ENCODE measurements at places on chromosomes 16 and 17.
A peak's percentile ranks its signal among the peaks of the same experiment; 100 is the strongest.

DNA sequence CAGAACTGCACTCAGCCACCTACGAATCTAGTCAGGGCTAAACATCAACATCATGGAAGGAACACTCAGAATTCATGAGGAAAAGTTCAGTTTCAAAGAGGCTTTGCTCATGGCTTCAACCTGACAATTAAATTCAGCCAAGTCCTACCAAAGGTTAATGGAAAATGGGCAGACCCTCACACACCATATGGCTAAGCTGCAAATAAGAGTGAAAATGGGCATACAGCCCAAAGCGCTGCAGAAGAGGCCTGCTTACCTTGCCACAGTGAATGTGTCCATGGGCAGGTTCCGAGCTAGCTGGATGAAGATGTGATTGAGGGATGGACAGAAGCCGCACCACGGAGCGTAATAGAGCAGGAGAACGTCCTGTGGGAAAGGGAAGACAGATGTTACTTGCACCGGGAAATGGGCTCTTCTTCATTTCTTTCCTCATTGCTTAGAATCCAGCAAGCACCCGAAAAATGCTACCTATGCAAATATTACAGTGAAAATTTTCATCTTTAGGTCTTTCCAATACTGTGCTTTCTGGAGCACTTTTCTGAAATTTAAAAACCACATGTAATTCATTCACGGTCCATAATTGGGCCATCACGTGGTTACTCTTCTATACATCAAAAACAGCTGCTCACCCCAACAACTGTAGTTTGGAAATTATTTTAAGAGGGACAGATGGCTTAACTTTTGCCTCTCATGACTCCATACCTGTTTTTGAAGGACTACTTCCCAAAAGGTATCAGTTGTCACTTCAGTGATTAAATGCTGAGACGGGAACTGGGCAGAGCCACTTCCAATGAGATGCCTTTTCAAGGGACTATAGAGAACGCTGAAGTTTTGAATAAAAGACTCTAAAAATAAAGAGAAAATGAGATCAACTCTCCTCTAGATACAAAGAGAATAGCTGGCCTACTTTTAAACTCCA is 19.6 kb downstream of the SNN start:
- DNase-seq: no peak

DNA sequence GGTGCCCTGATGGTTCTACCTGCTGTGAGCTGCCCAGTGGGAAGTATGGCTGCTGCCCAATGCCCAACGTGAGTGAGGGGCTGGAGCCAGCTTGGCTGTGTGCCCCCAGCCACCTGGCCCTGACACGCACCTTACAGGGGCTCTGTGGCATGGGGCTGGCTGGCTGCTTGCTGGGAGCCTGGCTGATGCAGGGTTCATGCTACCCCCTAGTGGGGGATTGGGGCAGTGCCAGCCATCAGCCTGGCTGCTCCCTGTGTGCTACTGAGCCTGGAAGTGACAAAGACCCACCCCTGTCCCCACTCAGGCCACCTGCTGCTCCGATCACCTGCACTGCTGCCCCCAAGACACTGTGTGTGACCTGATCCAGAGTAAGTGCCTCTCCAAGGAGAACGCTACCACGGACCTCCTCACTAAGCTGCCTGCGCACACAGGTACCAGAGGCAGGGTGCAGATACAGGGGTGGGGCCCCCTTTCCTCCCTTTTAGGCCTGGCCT is 5.7 kb downstream of the GRN start:
- peak; percentile 66 for DNase-seq

GRCh38 chr17:80257716-80258213 is 2.9 kb upstream of the RNF213 start:
- no peak for DNase-seq

GRCh38 chr16:85420501-85421337 is 192.4 kb upstream of the GSE1 start:
- DNase-seq: peak; percentile 35

DNA sequence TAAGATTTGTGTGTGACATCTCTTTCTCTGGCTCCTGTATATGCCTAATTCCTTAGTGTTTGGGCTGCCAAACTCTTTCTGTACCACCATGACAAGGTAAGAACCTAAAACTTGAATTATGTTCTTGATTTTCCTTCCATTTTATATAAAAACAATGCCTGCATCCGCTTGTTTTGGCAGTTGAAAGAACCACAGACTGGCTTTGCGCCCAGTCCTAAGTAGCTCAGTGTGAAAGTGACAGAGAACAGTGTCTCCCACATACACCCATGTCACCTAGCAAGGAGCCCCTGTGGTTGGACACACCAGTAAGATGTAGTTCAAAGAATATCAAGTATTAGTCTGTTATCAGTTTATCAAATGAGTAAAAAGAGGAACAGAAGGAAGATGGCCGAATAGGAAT is 40.7 kb upstream of the SLC6A2 start:
- no peak for DNase-seq

DNA sequence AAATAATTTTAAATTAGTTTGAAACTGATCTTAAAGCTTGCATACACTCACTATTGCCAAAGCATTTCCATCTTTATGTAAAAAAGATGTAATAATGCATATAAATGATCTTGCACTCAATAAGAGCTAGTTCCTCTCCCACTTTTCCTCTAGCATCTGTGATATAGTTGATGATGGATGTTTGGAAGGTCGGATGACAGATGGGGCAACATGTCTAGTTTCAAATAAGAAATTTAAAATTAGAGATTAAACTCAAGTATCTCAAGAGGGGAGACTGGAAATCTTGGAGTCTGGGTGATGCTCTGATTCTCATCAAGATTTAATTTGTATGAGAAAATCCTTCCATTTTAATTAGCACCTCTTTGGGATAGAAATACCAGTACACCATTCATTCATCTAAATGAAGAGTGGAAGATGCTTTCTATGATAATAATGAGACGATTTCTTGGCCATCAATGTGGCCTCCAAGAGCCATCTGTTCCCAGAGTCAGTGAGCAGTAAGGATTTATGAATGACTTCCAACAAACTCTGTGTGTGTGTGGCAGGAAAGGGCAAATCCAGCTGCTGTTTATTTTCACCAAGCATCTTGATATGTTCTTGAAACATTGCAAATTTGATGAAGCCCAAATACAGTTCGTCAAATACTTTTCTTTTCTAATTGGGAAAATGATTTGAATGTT is 616.3 kb upstream of the CDH8 start:
- DNase-seq: no peak

- peak; percentile 83 for DNase-seq
Measured at GRCh38 chr16:68328151-68328859, 17.5 kb downstream of the PRMT7 start.

DNA sequence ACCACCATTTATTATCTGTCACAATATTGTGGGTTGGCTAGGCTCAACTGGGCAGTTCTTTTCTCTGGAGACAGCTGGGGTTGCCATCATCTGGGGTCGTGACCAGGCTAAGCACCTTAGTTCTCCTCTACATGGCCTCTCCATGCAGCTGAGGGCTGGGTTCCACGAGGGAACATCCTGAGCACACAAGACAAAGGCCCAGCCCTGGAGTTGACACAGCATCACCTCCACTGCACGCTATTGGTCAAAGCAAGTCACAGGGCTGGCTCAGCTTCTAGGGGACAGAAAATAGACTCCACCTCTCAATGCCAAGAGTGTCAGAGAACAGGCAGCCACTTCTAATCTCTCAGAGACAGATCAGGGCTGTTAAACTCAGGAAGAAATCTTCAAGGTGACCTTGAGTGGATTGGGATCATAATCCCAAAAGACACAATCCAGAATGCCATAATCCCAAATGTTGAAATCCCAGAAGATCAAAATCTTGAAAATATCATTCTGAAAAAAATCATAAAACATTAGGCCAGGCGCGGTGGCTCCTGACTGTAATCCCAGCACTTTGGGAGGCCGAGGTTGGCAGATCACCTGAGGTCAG is 13.0 kb upstream of the USP10 start:
- DNase-seq: no peak

- DNase-seq: peak; percentile 26
Measured at GRCh38 chr17:14621826-14622614, 321.1 kb downstream of the HS3ST3B1 start.

GRCh38 chr16:19114359-19115147 is 789 bp downstream of the ITPRIPL2 start:
- peak; percentile 72 for DNase-seq

GRCh38 chr16:19505600-19506303 is 16.1 kb downstream of the GDE1 start:
- peak; percentile 36 for DNase-seq

DNA sequence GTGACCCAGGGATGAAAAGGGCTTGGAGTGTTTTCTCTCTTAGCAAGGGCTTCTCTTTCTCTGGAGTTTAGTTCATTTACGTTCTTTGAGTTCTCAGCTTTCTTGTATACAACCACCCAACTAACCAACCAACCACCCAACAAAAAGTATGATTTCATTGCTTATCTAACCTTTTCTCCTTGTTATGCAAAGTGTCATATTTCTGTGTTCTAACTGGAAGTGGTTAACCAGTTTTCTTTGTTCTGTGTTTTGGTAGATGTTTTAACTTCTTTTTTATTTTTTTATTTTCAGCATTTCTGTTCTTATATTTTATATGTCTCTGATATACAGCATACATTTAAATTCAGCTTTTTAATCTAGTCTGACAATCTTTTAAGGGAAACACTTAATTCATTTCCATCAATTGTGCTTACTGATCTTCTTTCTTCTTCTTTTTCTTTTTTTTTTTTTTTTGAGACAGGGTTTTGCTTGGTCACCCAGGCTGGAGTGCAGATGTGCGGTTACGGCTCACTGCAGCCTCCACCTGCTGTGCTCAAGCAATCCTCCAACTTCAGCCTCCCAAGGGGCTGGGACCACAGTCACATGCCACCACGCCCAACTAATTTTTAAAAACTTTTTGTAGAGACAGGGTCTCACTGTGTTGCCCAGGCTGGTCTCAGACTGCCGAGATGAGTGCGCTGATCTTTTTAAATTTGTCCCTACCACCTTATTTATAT is 29.6 kb downstream of the NLK start:
- DNase-seq: no peak

GRCh38 chr17:82900741-82901140 is 60.9 kb upstream of the ZNF750 start:
- DNase-seq: peak; percentile 46

DNA sequence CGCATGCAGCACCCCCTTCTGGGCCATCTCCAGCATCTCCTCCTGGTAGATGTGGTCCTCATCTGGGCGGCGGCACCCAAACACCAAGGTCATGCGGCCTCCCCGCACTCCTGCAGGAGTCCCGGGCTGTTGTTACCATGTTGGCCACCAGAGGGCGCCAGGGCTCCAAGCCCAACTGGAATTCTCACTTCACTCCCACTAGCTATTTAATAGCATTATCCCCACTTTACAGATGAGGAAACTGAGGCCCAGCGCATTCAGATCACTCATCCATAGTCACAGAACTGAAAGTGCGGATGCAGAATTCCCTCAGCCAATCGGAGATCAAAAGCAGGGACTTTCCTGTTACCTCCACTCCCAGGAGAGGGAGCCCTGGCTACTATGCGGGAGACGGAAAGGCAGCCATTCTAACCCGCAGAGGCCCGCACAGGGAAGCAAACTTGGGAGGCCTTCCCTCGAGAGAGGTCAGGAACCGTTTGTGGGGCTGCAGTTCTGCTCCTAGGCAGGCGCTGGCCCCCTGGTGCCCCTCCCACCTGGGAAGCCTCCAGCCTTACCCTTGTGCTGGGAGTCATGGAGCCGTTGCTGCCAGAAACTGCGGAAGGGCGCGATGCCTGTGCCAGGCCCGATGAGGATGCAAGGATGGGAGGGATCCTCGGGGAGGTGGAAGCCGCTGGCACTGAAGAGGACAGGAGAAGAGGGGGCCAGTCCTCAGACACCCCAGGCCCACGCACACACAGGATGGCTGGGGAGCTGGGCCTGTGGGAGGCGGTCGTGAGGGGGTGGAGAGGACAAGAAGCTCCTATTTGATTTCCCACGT is 40.1 kb downstream of the NOS2 start:
- peak; percentile 42 for DNase-seq

GRCh38 chr17:66834426-66834918 is 445 bp upstream of the CACNG5 start:
- DNase-seq: no peak

DNA sequence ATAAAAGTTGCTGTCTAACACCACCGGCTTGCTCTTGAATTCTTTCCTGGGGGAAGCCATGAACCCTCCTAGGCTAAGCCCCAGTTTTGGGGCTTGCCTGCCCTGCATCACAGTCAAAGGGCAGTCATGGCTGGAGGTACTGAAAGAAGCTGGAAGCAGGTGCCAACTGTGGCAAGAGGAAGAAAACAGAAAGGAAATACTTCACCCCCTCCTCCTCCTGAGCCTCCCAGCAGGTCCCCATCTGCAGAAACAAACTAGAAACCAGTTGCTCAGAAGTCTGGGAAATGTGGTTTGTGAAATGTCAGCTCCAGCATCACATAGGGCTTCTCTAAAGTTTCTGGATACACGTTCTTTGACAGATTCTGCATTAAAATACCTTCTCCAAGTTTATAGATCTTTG is 150.0 kb upstream of the PSMD7 start:
- DNase-seq: no peak

- peak; percentile 52 for DNase-seq
Measured at GRCh38 chr16:28326881-28327610, 34.7 kb downstream of the SBK1 start.

DNA sequence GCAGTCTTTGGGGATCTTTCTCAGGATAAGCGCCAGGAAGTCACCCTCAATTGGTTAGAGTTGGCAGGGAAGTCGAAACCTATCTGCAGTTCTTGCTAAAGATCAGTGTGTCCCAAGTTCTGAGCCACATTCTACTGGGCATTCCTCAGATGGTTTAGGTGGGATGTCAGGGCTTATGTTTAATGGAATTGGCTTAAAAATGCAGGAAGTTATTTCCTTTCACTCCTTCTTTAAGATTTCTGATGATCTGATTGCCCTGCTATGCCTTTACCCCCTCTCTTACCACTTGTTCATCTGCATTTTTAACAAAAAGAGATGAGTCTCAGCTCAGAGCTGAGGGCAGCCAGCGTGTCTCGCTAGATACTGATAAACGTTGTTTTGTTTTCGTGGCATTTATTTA is 30.8 kb downstream of the FOXL1 start:
- peak; percentile 98 for DNase-seq

- DNase-seq: peak; percentile 25
Measured at GRCh38 chr17:7133424-7133823, 18.8 kb upstream of the ASGR2 start.

GRCh38 chr17:49549691-49550678 is 25.7 kb upstream of the NXPH3 start:
- DNase-seq: no peak
